NCI-H2081 treated with DMSO at 0.1 percent for 48 hours (cell line): ENCODE measurements at places on chromosomes 3 and 15.

- DNase-seq: no peak
Observed at GRCh38 chr3:41115069-41115468, 84.2 kb upstream of the CTNNB1 start.

DNA sequence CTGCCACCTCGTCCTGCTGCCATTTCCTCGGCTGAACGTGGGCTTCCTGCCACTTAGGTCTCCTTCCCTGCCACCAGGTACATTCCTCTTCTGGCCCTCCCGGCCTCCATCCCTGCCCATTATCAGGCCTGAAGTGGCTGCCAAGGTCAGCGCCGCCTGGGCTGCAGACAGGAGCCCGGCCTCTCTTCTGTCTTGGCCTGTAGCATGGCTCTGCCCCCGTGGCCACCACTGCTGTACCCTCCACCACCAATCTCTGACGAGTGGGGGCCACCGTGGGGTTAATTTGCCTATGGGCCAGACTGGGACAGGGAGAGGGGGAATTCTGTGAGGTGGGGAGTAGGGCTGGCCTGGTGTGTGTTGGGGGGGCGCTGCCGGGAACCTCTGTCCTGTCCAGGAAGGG is 2.0 kb upstream of the BAHD1 start:
- DNase-seq: no peak

- DNase-seq: no peak
Observed at GRCh38 chr3:193883551-193883950, 252.4 kb upstream of the HES1 start.

DNA sequence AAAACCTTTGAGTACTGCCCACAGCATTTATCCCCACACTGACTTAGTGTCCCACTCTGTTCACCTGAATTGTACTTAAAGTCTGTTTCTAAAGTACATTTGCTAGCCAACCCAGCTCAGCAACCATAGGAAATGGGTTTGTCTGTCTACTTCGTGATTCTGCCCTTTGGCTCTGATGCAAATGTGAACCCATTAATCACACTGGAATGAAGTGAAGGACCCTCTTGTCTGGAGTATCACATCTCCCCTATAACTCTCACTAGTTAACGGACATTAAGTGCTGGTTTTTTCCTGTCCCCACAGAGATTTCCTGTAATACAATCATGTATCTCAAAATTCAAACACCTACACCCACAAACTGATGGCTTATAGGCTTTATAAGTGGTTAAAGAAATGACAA is 20.5 kb downstream of the EID1 start:
- no peak for DNase-seq

DNA sequence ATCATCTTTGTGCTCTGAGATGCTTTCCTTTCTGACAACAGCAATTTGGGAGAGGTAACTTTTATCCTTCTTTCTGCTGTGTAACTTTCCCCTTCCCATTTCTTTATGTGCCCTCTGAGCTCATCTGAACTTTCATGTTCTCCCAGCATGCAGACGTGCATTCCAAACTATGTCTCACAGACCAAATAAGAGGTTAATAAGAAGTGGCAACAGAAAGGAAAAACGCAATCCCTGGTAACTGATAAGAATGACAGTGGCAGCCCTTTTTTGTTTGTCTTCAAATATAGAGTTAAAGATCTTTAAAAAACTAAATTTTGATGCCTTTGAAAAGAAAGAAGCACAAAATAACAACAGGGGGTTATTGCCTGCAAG is 533.4 kb downstream of the FOXP1 start:
- no peak for DNase-seq
